Tongue (tissue), 3 donors: ENCODE measurements at places on chromosomes 7 and 10. TPM values are rescaled to one million over a fixed set of nuclear protein-coding genes. Genes with fewer than 3 reads are reported as not detected.

NFE2L3 gene
- 1.1 TPM for total RNA-seq

INSYN2A gene
- total RNA-seq, result 0.51 TPM

KEL gene
- 1.6 TPM for total RNA-seq

CHAT gene
- not detected for total RNA-seq

FGFBP3 gene
- total RNA-seq, result 0.72 TPM
